ENCODE measurements at places on chromosomes 6 and 20. TPM values are rescaled to one million over a fixed set of nuclear protein-coding genes. Genes with fewer than 3 reads are reported as not detected.

GRCh38 chr6:49515485-49516146 is 15.9 kb downstream of the GLYATL3 start:
- DNase-seq: no peak

The CD164 gene
- total RNA-seq: 133 TPM

DNA sequence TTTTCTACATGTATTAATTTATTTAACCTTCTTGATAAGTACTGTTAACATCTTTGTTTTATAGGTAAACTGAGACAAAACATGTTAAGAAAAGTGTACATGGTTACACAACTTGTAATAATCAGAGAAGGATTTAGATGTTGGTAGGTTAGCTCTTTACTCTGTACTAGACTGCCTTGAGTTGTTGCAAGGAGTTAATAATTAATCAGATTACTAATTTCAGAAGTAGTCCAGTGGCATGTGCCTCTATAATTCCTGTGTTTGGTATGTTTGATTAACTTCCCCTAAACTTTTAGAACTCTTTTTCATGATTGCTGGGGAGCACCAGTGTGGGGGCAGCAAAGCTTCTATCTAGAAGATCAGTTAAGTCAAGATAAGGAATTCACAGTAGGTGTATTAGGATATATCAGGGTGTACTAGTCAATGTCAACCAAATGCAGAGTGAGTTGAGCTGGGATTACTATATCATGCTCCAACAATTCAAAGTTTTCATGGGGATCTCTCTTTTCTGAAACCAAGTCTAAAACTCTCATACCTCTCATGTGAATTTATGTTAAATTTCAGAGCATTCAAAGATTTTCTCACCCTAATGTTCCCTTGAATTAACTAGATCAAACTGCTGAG is 129.7 kb upstream of the AHI1 start:
- DNase-seq: no peak

- DNase-seq: peak; percentile 56
Measured at GRCh38 chr20:3786126-3786484, 435 bp downstream of the CENPB start.

The FRS3 gene
- total RNA-seq: 6.6 TPM

All from heart right ventricle (tissue), 16 donors.